ENCODE measurements at places on chromosomes 6 and 20. TPM values are rescaled to one million over a fixed set of nuclear protein-coding genes. Genes with fewer than 3 reads are reported as not detected.

GRCh38 chr6:151275566-151275965 lies 35.8 kb downstream of the AKAP12 start:
- no peak for DNase-seq
- no peaks in the 10 kb centered on the region for H3K36me3 ChIP-seq
- H3K27me3 ChIP-seq: no peaks in the 10 kb centered on the region
- H3K4me3 ChIP-seq: no peak overlapping the region

- H3K36me3 ChIP-seq: no peaks in the 10 kb centered on the region
- H3K27ac ChIP-seq: no peak overlapping the region
- no peaks in the 10 kb centered on the region for H3K27me3 ChIP-seq
- DNase-seq: no peak
- H3K4me1 ChIP-seq: no peaks in the 10 kb centered on the region
Measured at GRCh38 chr20:60650087-60650486, 602.0 kb upstream of the CDH4 start.

DNA sequence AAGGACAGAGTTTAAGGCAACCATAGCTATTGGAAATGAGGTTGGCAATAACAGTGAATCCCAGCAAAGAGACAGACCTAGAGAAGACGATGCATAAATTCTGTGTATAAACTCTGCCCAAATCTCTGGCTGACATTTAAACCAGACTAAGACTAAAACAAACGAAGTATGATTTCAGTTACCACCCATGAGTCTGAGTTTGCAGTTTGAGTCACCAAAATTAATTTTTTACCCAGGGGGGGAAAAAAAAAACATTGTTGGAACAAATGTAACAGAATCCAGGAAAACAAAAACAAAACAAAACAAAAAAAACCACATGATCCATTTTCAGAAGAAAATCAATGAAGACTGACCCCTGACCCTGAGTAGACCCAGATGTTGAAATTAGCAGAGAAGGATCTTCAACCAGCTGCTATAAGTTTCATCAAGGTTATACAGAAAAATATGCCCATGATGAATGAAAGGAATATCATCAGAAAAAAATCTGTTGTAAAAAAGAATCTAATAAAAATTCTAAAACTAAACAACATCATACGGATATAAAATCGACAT lies 190.8 kb downstream of the GMDS start:
- H3K27ac ChIP-seq: no peak overlapping the region
- no peak overlapping the region for H3K4me3 ChIP-seq
- no peaks in the 10 kb centered on the region for H3K36me3 ChIP-seq
- H3K27me3 ChIP-seq: no peaks in the 10 kb centered on the region
- no peaks in the 10 kb centered on the region for H3K4me1 ChIP-seq

- H3K36me3 ChIP-seq: no peaks in the 10 kb centered on the region
- no peak overlapping the region for H3K27ac ChIP-seq
- no peaks in the 10 kb centered on the region for H3K27me3 ChIP-seq
- no peak for DNase-seq
Measured at GRCh38 chr6:68941345-68941744, 306.3 kb downstream of the ADGRB3 start.

DNA sequence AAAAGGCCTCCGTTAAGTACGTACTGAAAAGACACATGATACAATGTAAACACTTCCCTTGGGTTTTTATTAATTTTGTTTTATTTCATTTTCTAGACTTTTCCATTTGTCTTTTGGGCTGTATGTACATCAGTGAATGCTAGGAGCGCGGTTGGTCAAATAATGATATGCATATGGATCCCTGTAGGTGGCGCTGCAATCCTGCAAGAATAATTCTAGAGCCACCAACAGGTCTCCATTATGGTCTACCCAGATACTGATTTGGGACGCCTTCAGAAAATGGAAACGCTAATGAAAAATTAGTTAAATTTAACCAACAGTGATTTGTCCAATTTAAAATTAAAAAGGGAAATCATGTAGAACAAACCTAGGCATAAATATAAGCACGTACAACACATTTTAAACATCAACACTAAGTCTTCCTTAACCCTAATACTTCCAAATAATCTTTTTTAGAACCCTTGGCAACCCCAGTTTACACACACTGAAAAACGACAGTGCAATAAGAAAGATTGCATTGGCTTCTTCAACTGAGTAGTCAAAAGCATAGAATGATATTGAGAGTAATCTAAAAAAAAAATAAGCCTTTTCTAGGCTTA lies 433.5 kb downstream of the RFPL4B start:
- H3K36me3 ChIP-seq: no peaks in the 10 kb centered on the region
- H3K27ac ChIP-seq: no peak overlapping the region
- no peak overlapping the region for H3K4me3 ChIP-seq
- no peak for DNase-seq

DNA sequence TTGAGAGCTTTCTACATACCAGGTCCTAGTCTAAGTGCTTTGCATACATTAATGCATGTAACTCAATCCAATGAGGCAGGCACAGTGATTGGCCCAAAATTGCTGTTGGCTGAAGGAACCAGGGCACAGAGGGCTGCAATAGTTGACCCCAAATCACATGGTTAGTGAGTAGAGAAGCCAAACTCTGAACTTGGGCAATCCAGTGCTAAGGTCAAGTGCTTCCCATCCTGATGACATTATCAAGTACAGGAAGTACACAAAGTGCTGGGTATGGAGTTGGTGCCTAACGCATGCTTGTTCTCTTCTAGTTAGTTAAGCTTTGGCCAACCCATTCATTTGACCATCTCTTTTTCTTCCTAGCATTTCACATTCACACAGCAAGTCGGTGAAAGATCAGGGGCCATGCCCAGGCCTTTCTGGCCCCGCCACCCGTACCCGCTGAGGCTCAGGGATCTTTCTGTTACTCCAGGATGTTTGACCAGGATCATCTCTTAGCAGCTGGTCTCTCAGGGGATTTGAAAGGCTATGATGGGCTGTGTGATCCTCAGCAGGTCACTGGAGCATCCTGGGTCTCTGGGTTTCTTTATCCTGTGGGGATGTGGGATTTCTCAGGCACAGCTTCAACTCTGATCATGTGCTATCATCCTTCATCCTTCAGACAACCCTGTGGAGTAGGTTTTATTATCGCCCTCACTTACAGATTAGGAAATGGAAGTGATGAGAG lies 7.0 kb downstream of the KCNB1 start:
- DNase-seq: no peak
- peaks cover 4% of the 10 kb centered on the region for H3K27me3 ChIP-seq
- H3K36me3 ChIP-seq: no peaks in the 10 kb centered on the region
- no peak overlapping the region for H3K4me3 ChIP-seq

GRCh38 chr6:70413992-70414494 lies 735 bp downstream of the FAM135A start:
- H3K4me1 ChIP-seq: peaks cover 17% of the 10 kb centered on the region
- H3K27me3 ChIP-seq: no peaks in the 10 kb centered on the region

Gene ZNF322
- total RNA-seq: 19.6 TPM

DNA sequence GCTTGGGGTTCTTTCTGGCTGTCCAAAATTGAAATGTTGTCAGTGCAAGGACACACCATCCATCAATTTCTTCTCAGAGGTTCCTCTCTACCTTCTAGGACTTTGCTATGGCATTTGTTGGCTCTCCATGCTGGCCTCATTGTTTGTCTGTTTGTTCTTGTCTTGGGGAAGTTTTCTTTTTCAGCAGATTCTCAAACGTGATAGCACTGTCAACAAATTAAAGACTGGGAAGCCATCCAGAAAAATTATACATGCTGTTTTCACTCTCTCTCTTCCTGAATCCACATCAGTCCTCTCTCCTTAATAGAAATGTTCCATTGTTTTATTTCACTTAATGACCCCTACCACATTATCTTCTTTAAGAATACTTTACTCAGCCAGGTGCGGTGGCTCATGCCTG lies 130.4 kb downstream of the PCSK2 start:
- no peak overlapping the region for H3K27ac ChIP-seq
- H3K4me3 ChIP-seq: no peak overlapping the region

Gene GSTA1
- total RNA-seq: not detected

Gene GPR6
- not detected for total RNA-seq

DNA sequence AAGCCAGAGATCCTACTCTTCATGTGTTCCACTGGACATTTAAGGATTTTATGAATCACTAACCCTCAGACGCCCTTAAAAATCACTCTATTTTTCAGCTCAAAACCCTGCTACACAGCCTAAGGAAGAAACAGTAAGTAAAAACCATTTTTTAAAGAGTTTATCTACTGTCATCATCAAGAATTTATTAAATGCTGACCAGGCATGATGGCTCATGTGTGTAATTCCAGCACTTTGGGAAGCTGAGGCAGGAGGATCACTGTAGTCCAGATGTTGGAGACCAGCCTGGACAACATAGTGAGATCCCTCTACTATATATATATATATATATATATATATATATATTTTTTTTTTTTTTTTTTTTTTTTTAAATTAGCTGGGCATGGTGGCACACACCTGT lies 124.2 kb upstream of the ID4 start:
- H3K4me3 ChIP-seq: no peak overlapping the region
- H3K27me3 ChIP-seq: no peaks in the 10 kb centered on the region
- H3K4me1 ChIP-seq: no peaks in the 10 kb centered on the region
- no peak overlapping the region for H3K27ac ChIP-seq
- no peaks in the 10 kb centered on the region for H3K36me3 ChIP-seq

- no peaks in the 10 kb centered on the region for H3K27me3 ChIP-seq
- H3K4me1 ChIP-seq: peaks cover 10% of the 10 kb centered on the region
- no peak for DNase-seq
- H3K4me3 ChIP-seq: no peak overlapping the region
- H3K36me3 ChIP-seq: no peaks in the 10 kb centered on the region
Measured at GRCh38 chr6:30847421-30847970, 36.8 kb upstream of the DDR1 start.

Gene CEP250
- 76.9 TPM for total RNA-seq

Gene KCNK15
- total RNA-seq: not detected

- no peaks in the 10 kb centered on the region for H3K27me3 ChIP-seq
- peak; percentile 71 for DNase-seq
- no peak overlapping the region for H3K4me3 ChIP-seq
Measured at GRCh38 chr20:5996765-5997164, 46.3 kb downstream of the MCM8 start.

GRCh38 chr6:127971945-127972391 lies 71.1 kb upstream of the THEMIS start:
- H3K27ac ChIP-seq: peak overlapping the region; percentile 71
- no peaks in the 10 kb centered on the region for H3K27me3 ChIP-seq
- H3K36me3 ChIP-seq: no peaks in the 10 kb centered on the region

Gene MYLK2
- not detected for total RNA-seq

DNA sequence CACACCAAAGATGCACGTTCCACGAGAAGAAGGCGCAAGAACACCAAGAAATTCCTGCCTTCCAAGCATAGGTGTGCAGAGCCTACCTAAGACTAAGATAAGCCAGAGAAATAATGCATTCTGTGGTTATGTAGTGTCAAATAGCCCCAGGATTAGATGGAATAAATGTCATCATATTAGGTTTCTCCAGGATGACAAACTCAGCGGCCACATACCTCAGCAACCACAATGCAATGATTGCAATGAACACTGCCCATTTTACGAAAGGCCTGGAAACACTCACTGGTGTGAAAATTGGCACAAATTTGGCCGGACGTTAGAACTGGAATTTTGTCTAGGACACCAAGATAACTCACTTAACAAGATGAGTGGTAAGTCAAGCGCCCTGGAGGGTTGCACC lies 129.7 kb downstream of the SLC22A3 start:
- H3K36me3 ChIP-seq: no peaks in the 10 kb centered on the region
- no peaks in the 10 kb centered on the region for H3K27me3 ChIP-seq
- H3K4me3 ChIP-seq: no peak overlapping the region
- peaks cover 5% of the 10 kb centered on the region for H3K4me1 ChIP-seq
- DNase-seq: no peak
- H3K27ac ChIP-seq: no peak overlapping the region

- no peak for DNase-seq
- H3K36me3 ChIP-seq: no peaks in the 10 kb centered on the region
Measured at GRCh38 chr6:136404627-136405419, 115.2 kb upstream of the BCLAF1 start.

- H3K4me1 ChIP-seq: peaks cover 5% of the 10 kb centered on the region
- no peak overlapping the region for H3K4me3 ChIP-seq
- H3K27me3 ChIP-seq: no peaks in the 10 kb centered on the region
- H3K27ac ChIP-seq: no peak overlapping the region
- H3K36me3 ChIP-seq: no peaks in the 10 kb centered on the region
- DNase-seq: no peak
Measured at GRCh38 chr6:154506582-154506981, 3.9 kb downstream of the CNKSR3 start.

DNA sequence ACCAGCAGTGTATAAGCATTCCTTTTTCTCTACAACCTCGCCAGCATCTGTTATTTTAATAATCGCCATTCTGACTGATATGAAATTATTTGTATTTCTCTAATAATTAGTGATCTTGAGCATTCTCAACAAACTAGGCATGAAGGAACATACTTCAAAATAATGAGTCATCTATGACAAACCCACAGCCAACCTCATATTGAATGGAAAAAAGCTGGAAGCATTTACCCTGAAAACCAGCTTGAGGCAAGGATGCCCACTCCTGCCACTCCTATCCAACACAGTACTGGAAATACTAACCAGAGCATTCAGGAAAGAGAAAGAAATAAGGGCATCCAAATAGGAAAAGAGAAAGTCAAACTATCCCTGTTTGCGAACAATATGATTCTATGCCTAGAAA lies 390.6 kb upstream of the ID4 start:
- H3K4me1 ChIP-seq: no peaks in the 10 kb centered on the region
- no peaks in the 10 kb centered on the region for H3K27me3 ChIP-seq
- H3K36me3 ChIP-seq: no peaks in the 10 kb centered on the region
- no peak for DNase-seq

GRCh38 chr6:170203212-170203611 lies 87.7 kb downstream of the DLL1 start:
- no peaks in the 10 kb centered on the region for H3K36me3 ChIP-seq
- H3K27me3 ChIP-seq: no peaks in the 10 kb centered on the region
- no peak overlapping the region for H3K4me3 ChIP-seq
- no peak overlapping the region for H3K27ac ChIP-seq
- H3K4me1 ChIP-seq: no peaks in the 10 kb centered on the region

Gene ADGRG6
- 0.22 TPM for total RNA-seq

- H3K4me1 ChIP-seq: no peaks in the 10 kb centered on the region
- no peak overlapping the region for H3K4me3 ChIP-seq
- no peaks in the 10 kb centered on the region for H3K36me3 ChIP-seq
Measured at GRCh38 chr6:160269023-160269521, 10.5 kb upstream of the SLC22A2 start.

DNA sequence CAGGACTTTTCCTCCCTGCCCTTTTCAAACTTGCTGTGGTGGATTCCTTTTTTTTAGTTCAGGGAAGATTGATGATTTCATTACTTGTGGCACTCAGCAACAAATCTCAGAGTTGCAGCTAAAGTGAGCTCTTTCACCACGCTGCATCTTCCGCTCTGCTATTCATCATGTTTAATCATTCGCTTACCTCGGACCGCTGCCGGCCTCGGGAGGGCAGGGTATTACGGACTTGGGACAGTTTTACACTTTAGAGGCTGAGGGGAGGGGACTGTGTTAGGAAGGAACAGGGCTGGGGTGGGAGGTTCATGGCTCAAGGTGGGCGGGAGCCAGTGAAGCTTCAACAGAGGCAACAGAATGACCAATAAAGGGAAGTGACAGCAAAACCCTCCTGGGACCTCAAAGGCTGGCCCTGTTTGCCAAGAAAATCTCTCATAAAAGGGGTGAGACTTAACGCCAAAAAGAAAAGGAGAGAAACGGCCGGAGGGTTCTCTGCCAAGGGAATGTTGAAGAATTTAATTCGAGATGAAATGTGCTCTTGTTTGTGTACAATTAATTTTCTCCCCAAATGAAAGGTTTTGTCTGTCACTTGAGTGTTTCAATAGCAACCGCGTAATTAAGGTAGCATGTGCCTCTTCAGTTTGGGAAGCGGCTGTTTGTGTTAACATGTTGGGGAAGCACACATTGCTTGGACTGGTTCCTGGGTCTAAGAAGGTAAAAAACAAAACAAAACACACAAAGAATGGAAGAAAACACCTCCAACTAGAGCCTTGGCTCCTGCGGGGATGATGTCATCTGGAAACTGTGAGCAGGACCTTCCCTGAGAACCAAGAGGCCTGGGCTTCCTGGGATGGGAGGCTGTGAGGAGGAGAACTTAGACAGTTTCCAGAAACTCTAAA lies 72.5 kb upstream of the SULF2 start:
- H3K36me3 ChIP-seq: no peaks in the 10 kb centered on the region
- H3K27me3 ChIP-seq: no peaks in the 10 kb centered on the region
- DNase-seq: no peak
- no peaks in the 10 kb centered on the region for H3K4me1 ChIP-seq
